ENCODE measurements at places on chromosomes 12 and 14. TPM values are rescaled to one million over a fixed set of nuclear protein-coding genes. Genes with fewer than 3 reads are reported as not detected.

DNA sequence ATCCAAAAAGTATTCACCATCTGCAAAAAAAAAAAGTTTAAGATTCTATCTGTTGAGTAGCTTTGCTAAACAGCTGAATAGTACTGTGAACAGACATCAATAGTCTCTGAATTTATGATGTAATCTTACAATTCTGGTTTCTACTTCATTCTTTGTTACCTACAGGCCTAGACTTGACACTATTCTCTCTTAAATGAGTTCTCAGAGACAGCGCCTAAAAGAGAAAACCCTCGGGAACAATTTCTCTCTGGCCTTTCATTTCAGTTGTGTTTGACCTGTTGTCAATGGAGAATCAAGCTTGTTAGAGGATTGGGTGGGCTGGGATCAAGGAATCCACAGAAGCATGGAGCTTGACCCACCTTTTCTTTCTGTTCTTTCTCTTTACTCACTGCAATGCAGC lies 5.9 kb upstream of the TWF1 start:
- DNase-seq: no peak

DNA sequence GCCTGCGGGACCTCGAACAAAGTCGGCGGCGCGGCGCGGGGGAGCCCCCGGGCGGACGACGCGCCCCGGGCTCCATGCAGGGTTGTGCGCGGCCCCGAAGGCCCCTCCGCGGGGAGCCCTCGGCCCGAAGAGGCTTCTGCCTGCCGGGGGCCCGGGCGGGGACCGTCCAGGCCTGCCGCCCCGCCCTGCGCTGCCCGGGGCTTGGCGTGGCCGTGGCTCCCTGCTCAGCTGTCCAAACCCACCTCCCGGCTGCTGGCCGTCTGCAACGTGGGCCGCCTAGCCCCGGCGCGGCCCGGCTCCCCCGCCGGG lies 670 bp downstream of the DYRK2 start:
- no peak for DNase-seq

The KRT78 gene
- not detected for total RNA-seq

The NEDD8 gene
- 114 TPM for total RNA-seq

GRCh38 chr14:36655963-36656686 lies 5.5 kb upstream of the PAX9 start:
- no peak for DNase-seq

- no peak for DNase-seq
These were observed 437.6 kb downstream of the RERGL start for GRCh38 chr12:17652436-17652835.

The OR4E2 gene
- total RNA-seq: not detected

All from fibroblast of villous mesenchyme (primary cell).